ENCODE measurements at places on chromosomes 6 and 20.

- DNase-seq, result no peak
These were observed 126.8 kb upstream of the BEND6 start for GRCh38 chr6:56827908-56828649.

GRCh38 chr20:50093240-50093639 is 19.7 kb downstream of the UBE2V1 start:
- no peak for DNase-seq

GRCh38 chr20:325889-326644 is 715 bp downstream of the SOX12 start:
- peak; percentile 36 for DNase-seq

- DNase-seq, result no peak
These were observed 123.8 kb downstream of the FAM83B start for GRCh38 chr6:54970337-54970736.

- no peak for DNase-seq
These were observed 70.5 kb upstream of the TPD52L1 start for GRCh38 chr6:125082908-125083683.

DNA sequence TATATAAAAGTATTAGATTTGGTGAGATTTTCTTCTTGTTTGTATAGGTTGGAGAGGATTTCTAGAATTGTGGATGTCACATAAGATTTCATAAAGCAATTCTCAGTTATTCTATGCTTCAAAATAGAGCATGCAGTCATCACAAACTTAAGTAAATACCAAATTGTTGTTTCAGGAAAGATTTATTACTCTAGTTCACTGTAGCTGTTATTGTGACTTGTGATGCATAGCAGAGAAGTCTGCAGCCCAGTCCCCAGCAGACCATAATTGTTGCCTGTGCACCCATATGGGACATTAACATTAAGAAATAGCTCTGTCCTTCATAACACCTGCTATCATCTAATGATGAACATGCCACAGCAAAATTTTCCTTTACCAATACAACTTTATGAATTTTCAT is 228.0 kb upstream of the FAM83B start:
- DNase-seq, result no peak

DNA sequence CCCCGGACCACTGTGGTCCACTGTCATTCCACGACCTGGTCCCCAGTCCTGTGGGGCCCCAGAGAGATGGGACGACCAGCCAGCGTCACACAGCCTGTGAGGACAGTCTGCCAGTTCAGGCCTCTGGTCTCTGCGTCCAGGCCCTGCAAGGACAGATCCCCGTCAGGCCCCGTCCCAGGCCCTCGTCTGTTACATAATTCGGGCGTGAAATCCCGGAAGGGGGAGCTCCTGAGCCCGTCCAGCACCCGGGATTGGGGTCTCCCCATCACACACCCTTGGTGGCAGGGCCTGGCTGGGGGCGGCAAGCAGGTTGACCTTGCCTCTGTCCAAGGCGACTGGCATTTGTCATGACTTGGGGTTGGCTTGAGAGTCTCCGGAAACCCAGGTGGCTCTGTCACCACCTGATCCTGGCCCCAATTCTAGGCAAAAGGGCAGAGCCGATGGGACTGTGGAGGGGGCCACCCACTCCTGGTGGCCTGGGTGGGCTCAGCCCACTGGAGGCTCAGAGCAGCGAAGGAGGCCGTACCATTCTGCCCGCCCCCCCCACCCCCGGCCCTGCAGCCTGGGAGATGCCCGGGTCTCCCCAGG is 73.8 kb upstream of the GATA5 start:
- DNase-seq, result no peak

GRCh38 chr6:88513471-88513870 is 347.3 kb upstream of the CNR1 start:
- DNase-seq, result no peak

DNA sequence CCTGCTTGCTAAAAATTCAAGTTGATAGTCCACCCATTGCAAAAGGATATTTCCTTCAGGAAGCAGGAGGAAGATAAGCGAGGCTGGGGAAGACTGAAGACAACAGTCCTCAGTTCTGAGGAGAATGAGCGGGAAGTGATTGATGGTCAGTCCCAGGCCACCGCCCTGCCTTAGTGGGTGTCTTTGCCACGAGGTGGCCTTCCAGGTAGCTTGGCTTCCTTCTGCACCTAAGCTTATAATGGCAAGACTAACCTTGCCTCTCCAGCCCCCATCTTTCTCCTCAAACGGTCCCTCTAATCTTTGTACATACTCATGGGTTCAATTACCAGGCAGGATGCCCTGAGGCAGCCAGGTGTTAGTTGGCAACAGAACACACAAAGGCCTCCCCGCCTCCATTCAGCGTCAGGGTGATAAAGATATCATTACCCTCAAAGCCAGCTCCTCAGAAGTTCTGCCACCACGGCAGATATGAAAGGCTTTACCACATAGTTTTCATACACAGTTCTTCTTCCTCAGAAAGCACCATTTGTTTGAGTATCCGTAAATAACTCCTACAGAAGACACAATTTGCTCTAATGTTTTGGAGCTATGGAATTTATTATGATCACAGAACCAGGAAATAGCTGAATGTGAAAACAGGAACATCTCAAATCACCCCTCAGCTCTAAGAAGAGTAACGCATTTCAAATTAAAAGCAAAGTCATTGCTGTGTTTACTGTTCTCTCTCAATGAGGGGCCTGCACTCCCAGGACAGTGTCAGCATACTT is 249.4 kb downstream of the ATXN1 start:
- no peak for DNase-seq
